ENCODE measurements at places on chromosomes 2 and 18. TPM values are rescaled to one million over a fixed set of nuclear protein-coding genes. Genes with fewer than 3 reads are reported as not detected.

DNA sequence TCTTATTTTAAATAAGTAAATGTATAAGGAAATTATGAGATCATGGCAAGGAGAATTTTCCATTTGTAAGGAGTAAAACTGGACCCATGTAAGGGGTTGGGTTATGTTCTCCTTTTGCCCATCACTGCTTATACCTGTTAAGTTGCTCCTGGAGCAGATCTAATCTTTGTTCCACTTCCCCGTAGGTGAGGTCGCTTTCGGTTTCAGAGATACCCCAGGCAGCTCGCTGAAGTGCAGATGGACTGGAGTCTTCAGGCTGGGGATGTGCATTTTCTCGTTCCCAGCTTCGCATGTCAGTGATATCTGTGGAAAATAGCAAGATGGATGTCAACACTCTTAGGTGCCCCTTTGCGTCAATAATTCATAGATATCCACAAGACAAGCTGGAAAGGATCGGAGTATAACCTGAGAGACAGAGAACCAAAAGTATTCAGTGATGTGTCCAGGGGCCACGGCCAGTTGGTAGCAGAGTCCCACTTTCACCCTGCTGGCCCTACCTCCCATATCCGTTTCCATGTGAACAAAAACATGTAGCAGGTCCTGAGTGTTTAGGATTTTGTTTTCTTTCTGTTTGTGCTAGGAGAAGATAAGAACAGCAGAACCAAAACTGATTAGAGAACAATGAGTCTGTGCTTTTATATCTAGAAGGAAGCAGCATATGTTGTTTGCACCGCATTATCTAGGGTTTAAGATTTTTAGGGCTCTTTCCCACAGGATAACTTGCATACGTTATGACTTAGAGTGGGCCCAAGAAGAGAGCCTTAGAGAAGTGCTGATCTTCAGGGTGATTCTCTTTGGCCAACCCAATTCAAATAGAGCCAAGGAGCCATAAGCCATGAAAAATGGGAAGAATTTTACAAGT is 36.0 kb downstream of the GCA start:
- H3K36me3 ChIP-seq: no peaks in the 10 kb centered on the region
- H3K27ac ChIP-seq: no peak overlapping the region
- DNase-seq: peak; percentile 4
- H3K4me1 ChIP-seq: no peaks in the 10 kb centered on the region
- H3K4me3 ChIP-seq: no peak overlapping the region

The CDK15 gene
- not detected for total RNA-seq

GRCh38 chr2:134224005-134224404 is 29.9 kb upstream of the MGAT5 start:
- H3K36me3 ChIP-seq: peaks cover 1% of the 10 kb centered on the region
- no peak for DNase-seq
- no peak overlapping the region for H3K27ac ChIP-seq
- no peaks in the 10 kb centered on the region for H3K27me3 ChIP-seq

GRCh38 chr18:28074076-28074475 is 102.9 kb downstream of the CDH2 start:
- no peaks in the 10 kb centered on the region for H3K36me3 ChIP-seq
- H3K4me3 ChIP-seq: no peak overlapping the region
- H3K27me3 ChIP-seq: no peaks in the 10 kb centered on the region
- H3K4me1 ChIP-seq: no peaks in the 10 kb centered on the region

DNA sequence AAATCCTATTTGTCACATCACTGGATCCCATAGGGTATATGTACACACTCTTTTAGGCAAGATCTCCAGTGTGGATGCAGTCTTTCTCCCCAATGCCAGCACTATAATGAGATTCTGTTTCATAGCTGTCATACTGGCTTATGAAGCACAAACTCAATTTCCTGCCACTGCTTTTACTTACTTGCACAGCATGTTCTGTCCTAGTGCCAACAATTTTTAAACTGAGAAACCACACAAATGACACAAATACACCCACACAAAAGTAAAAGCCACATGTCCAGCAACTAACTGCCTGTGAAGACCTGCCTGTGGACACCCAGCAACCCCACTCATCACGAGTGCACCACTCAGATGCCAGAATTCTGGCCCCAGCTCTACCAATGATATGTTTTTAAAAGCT is 29.6 kb upstream of the RNU4ATAC start:
- DNase-seq: no peak
- no peak overlapping the region for H3K27ac ChIP-seq
- no peak overlapping the region for H3K4me3 ChIP-seq
- H3K27me3 ChIP-seq: no peaks in the 10 kb centered on the region
- H3K36me3 ChIP-seq: peaks cover 47% of the 10 kb centered on the region

The COL5A2 gene
- total RNA-seq: 0.66 TPM
